ENCODE measurements at places on chromosomes 4 and X.

- DNase-seq, result no peak
Measured at GRCh38 chr4:24560868-24561368, 23.4 kb downstream of the DHX15 start.

- no peak for DNase-seq
Measured at GRCh38 chr4:47538111-47538824, 53.2 kb downstream of the ATP10D start.

- no peak for DNase-seq
Measured at GRCh38 chrX:125520029-125520428, 200.4 kb downstream of the TEX13C start.

DNA sequence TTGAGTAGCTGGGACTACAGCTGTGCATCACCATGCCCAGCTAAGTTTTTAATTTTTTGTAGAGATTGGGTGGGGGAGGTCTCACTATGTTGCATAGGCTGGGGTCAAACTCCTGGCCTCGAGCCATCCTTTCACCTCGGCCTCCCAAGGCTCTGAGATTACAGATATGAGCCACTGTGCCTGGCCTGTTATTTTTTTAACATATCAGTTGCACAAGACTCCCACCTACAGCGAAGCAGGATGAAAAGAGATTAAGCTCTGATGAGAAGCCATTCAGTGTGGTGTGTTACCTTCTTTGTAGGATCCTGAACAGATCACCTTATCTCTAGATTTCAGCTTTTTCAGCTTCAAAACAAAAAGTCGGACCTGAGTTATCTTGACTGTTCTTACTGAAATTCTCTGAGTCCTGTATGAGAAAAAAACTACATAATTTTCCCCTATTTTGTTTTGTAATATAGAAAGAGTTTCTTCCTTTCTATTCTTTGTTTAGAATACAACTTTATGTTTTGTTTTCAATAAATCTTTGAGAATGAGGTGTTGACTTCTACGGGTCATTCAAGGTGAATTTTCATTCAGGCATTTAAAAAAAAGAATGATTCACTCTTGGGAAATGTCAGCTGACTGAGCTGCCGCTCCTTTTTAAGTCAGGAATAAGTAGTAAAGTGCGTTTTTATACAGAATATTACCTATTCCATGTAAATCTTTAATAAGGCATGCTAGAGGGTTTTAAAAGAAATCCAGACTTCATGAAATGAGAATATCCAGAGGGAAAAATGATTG lies 134.6 kb downstream of the ARSF start:
- peak; percentile 1 for DNase-seq

- DNase-seq, result no peak
Measured at GRCh38 chr4:114205261-114205660, 225.8 kb upstream of the ARSJ start.

- DNase-seq, result no peak
Measured at GRCh38 chr4:36676139-36677050, 395.0 kb downstream of the DTHD1 start.

- DNase-seq, result no peak
Measured at GRCh38 chr4:74014332-74014731, 15.9 kb upstream of the CXCL5 start.

DNA sequence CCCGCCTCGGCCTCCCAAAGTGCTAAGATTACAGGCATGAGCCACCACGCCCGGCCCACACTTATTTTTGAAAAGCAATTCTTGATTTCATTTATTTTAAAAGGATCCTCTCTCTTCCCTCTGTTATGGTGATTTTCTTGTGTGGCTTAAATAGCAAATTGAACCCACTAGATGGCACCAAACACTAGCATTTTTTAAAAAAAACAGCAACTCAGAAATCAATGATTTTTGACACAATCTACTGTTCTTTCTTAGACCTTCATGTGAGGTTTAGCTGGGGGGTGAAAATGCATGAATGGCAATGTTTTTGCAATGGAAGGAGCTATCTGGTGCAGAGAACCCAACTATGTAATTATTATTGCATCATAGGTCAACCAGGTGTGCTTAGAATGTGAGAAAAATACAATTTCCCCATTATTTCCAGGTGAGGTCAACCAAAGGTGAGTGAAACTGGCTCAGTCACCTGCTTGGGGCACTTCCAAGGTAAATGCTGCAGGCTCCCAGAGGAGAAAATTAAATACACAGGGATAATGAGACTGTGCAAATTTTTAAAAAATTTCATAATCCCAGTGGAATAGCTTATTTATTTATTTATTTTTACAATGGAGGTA lies 226.7 kb upstream of the PRKX start:
- DNase-seq, result no peak

DNA sequence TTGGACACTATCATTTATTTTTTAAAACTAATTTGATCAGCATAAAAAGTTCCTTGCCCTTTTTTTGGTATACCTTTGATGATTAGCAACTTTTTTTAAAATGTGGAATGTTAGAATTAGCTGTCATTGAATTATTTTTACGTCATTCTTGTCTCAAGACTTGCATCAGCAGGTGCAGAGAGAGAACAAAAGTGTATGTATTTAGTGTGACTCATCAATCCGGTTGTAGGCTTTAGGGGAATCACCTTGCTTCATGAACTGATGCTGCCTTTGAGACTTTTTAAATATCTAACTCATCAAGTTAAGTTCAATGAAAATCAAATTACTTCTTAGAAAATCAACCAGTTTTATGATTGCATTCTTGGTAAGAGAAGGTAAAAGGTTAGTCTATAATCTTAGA lies 125.1 kb downstream of the ARX start:
- no peak for DNase-seq

GRCh38 chrX:35456891-35457290 lies 341.3 kb upstream of the MAGEB16 start:
- no peak for DNase-seq

DNA sequence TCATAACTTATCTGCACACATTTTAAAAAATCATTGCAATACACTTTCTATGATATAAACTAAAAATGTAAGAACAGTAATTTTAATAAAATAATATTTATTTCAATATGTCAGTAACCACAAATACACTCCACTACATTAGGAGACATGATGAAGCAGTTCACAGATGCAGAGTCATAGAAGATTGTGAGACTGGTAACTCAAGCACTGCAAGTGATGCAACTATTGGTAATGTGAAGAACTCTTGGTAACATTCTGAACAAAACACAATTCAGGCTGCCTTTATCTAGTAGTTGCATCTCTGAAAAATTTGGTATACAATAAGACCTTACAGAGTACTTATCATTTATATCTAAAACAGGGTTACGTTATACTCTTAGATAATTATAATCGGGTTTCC lies 52.6 kb upstream of the LRAT start:
- no peak for DNase-seq

Data from Caco-2 (cell line).